Activated T-helper 1 cell treated with Interleukin-2 at 50 U/mL for 16 hours (primary cell): ENCODE measurements at places on chromosomes 4 and X.

DNA sequence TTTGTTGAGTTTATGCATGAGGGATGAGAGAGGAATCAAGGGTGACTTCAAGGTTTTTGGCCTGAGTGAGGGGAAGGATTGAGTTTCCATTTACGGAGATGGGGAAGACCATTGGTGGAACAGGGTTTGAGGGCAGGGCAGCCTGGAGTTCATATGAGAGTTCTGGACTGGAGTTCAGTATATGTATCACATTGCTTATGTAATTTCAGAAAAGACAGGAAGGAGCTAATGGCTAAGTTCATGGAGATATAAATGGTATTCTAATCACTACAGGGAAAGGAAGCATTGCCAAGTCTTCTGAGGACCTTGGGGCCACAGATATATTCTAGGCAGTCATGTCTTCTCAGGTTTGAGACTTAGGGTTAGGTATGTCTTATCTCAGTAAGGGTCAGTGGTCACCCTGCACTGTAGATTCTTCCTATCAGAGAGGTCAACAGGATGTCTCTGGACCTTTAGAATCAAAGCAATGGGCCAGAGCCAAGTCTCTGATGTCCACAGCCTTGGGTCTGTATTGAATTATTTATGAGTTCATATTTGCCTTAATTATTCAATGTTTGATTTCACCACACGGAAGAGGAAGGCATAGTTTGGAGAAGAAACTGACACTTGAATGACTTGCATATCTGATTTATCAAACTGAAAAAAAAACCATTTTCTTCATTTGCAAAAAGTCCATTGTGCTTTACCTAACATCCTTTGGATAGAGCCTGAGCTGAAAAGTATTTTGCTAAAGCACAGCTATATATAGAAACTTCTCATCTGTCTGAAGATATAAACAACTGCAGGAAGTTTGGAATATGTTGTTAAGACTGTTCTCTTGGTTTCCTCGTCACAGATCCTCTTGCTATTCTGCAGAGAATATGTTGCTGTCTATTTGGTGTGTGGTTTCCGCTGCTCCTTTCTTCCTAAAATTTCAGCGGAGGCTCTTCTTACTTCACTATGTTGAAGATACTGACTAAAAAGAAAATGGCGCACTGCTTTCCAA is 139.5 kb downstream of the PDGFRA start:
- no peak for DNase-seq

- no peak for DNase-seq
Observed at GRCh38 chrX:9282325-9282724, 182.5 kb upstream of the TBL1X start.

- DNase-seq, result no peak
Observed at GRCh38 chr4:7822877-7823276, 116.8 kb downstream of the AFAP1 start.

GRCh38 chrX:24877854-24878650 is 137.7 kb downstream of the ARX start:
- DNase-seq, result no peak

GRCh38 chr4:76029300-76029699 is 6.0 kb upstream of the CXCL10 start:
- no peak for DNase-seq

DNA sequence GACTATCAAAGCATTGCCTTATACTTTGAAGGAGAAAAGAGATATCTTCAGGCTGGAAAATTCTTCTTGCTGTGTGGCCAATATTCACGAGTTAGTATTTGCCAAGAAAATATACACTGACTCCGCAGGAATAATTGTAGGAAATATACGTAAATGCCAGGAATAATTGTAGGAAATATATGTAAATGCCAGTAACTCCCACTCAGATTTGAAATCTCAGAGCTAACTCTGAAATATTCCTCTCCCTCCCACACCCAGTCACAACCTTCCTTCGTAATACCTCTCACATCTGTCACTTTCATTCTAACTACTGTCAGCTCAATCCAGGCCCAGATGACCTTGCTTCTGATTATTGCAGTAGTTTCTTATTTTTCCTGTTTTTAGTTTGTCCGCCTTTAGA is 73.5 kb downstream of the WDR19 start:
- no peak for DNase-seq

DNA sequence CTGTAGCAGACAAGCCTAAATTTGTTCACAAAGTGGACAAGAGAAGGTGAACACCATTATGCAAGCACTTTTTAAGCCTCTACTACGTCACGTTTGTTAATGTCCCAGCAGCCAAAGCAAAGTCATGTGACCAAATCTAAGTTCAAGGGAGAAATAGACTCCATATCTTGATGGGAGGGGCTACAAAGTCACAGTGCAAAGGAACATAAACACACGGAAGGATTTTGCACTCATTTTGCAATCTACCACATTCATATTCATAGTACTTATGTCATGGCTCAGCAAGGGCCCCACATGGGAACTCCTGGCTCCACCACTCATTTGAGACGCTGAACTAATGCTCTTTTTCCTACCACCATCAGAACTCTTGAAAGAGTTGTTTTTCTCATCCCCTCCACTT is 139.0 kb upstream of the JADE1 start:
- no peak for DNase-seq

GRCh38 chr4:118265312-118266144 is 87.3 kb downstream of the PRSS12 start:
- DNase-seq, result no peak

DNA sequence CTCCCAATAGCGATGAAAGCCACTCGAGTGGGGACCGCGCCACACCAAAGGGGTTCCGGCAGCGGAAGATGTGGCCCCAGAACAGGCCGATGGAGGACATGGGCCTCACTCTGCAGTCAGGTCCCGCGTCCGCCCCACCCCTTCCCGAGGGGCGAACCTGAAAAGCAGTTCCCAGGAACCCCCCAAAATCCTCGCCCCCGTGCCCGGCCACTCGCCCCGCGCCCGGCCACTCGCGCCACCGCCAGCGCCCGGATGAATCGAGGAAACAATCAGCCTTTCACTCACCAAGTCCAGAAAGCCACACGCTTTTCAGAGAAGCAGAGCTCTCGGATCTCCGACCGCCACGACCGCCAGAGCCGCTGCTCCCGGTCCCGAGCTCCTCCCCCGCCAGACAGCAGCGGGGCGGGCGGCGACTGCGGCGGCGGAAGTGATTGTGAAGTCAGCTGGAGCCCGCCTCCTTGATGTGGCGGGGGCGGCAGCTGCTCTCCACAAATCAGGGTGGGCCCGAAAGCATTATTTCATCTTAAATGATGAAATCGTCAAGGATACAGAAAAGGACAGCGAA is at the start of gene PJA1:
PJA1 (minus strand) TSS at position 367 of the 565 bp plus-strand sequence. CDS start 2,380 bp downstream, outside the sequence.
- peak; percentile 55 for DNase-seq

DNA sequence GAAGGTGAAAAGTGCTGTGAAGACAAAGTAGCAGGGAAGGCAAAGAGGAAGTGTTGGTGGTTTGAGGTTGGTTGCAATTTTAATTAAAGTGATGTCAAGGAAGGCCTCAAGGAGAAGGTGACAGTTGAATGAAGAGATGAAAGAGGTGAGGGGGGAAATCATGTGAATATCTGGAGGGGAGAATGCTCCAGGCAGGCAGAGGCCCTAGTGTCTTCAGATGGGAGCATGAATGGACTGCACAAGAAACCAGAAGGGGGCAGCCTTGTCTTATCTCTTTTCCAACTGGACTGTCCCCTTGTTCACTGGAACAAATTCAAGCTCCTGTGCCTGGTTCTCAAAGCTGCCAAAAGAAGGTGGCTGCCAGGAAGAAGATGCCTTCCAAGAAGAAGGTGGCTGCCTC is 68.4 kb downstream of the MAOB start:
- DNase-seq, result no peak

DNA sequence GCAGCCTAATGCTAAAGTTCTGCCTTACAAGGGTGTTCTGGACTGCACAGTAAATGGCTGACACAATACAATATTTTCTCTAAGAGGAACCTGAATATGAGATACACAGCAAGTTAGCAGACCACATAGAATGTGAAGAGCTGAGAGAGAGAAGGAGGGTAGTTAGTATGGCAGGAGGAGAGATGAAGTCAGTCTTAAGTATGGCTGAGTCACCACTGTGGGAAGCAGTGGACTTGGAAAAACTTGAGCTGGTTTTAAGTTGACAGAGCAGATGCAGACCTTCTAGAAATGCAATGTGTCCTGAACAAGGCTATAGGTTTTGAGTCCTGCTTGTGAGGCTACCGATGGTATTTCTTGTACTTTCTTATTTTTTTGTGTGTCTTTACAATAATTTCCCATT is 172.5 kb downstream of the SH2D1A start:
- no peak for DNase-seq

DNA sequence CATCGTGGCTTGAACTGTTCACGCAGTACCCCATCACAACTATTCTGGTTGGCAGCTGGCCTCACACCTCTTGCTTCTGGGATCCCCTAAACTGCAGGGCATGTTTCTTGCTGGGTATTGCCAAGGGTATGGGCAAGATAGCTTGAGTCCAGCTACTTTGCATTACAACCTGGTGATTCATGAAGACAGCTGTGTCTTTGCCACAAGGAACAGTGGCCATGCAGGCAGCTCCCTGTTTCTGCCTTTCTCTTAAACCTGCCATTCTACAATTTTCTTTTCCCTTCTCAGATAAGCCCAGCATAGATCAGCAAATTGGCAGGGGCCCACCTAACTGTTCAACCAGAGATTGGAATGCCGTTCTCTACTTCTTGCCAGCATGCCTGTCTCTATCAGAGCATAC is 42.8 kb downstream of the TENM3 start:
- no peak for DNase-seq

DNA sequence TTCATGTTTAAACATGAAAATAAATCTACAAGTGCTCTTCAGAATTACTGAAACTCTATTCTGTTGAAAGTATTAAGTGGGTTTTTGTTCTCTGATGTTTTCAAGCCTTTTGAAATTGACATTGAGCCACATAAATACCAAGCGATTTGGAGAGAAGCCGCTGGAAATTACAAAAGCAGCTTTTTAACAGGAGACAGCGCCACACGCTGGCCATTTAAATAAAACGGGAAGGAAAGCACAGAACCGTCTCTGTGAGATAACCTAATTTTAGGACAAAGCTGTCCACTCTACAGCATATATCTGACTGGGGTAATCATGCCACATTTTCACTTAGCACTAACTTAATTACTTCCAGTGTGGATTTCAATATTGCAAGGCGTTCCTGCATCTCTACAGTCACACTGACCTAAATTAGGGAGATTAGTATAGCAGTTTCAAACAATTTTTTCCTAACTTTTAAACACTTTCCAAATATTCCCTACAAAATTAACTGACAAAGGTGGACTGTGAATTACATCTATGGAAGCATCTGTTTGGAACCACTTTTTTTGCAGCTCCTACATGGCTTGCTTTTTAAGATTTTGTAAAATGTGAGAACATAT is 6.8 kb upstream of the ANOS1 start:
- no peak for DNase-seq

DNA sequence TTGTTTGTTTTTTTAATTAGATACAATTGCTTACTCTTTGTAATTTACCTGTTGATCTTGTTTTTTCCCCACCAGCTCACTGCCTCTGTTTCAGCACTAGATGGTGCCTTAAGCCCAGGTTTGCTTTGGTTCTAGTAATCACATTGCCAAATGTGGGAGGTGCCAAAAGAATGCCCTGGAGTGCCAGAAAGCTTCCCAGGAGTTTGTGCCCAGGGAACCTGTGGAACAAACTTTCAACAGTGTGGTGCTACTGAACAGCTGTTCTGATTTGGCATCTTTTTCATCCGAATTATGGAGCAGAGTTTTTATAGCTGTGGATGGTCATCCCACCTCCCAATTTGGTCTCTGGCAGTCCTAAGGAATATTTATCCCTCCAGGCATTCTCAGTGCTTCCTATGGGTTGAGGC is 1000.7 kb downstream of the STIM2 start:
- no peak for DNase-seq

DNA sequence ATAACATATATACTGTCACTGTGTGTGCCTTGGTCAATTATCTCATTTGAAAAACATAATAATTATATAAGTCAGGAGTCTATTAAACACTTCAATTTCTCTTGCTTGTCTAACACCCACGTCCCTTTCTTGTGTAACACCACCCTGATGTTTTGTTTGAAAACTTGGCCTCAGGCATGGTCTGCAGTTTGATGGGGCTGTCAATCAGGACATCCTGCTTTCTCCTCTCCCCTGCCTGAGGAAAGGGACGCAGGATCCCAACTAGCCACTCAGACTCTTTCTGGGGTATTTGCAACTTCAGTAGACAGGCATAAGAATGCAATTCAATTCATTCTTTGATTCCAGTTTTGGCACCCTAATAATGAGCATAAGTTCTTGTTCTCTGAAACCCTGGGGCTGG is 48.8 kb downstream of the DKK2 start:
- no peak for DNase-seq
